ENCODE measurements at places on chromosomes 7 and 10. TPM values are rescaled to one million over a fixed set of nuclear protein-coding genes. Genes with fewer than 3 reads are reported as not detected.

DNA sequence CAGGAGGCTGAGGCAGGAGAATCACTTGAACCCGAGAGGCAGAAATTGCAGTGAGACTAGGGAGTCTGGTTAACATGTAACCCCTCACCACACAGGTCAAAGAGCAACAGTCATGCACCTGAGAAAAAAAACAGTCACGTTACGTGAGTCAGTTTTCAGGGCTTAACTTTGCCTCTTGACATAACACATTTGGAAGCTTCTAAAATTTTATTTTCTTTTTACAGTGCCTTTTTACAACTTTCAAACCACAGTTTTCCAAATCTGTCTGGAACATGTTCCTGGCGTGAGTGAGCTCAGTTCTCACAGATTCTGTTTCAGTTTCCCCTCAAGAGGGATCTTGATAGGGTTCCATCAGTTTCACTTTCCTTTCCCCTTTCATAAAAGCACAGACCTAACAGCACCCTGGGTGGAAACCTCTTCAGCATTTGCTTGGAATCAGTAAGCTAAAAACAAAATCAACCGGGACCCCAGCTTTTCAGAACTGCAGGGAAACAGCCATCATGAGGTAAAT is 4.4 kb downstream of the IFIT3 start:
- peak; percentile 47 for DNase-seq

DNA sequence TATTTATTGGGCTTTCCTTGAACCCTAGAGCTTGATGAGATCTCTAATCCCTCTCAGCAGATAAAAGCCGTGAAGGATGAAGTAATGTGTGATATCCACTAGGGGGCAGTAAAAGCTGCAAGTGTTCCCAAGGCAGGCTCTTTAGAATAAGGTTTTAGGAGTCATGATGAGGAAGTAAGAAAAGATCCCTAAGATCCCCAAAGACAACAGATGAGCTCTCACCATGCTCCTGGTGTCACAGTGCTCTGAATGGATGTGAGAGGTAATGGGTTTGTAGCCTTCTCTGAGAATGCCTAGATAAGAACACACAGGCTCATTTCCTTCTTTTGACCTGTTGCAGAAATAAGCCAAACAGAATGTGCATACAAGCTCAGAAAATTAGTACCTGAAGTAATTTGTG is 70.4 kb upstream of the ITPRID1 start:
- peak; percentile 57 for DNase-seq

The ELAPOR2 gene
- total RNA-seq = 21.3 TPM

The SPOCK2 gene
- 1.2 TPM for total RNA-seq

The GIMAP2 gene
- not detected for total RNA-seq

The GLCCI1 gene
- total RNA-seq = 5.3 TPM

DNA sequence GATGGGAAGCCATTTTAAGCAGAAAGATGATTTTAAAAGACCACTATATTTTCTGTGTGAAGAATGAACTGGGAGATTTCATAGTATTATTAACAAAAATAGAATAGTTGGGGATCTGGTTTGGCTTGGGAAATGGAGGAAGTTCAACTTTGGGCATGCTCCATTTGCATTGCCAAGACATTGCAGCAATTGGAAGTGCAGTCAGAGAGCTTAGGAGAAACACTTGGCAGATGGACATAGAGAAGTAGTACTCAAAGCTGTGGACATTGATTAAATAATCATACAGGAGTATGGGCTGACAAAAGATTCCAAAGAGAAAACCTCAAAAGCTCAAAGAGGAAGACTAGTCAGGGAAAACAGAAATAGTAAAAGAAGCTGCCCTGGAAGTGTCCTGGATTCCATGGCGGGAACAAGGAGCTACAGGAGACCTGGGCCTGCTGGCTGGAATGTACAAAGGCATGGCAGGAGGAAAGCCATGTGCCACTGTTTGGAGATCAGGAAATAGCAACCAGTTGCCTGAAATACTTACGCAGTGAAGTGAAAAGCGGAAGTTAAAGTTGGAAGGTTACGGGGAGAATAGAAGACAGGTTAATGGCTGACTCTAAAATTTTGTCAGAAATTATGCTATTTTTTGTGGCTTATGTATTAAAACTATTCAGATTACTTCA is 93.6 kb upstream of the MXI1 start:
- no peak for DNase-seq

The SORBS1 gene
- total RNA-seq = 1.0 TPM

- DNase-seq = no peak
Observed at GRCh38 chr7:108037741-108038140, 34.8 kb upstream of the LAMB1 start.

All from MCF 10A (cell line).